ENCODE measurements at places on chromosomes 16 and 17. TPM values are rescaled to one million over a fixed set of nuclear protein-coding genes. Genes with fewer than 3 reads are reported as not detected.

NT5M gene
- total RNA-seq: 5.0 TPM

CALB2 gene
- total RNA-seq: 17.8 TPM

TOX3 gene
- total RNA-seq: 29.4 TPM

MYL4 gene
- total RNA-seq: 1.6 TPM

DRC7 gene
- 0.31 TPM for total RNA-seq
